Mononuclear cell (primary cell): ENCODE measurements at places on chromosomes 11 and 22. TPM values are rescaled to one million over a fixed set of nuclear protein-coding genes. Genes with fewer than 3 reads are reported as not detected.

The KCNA4 gene
- not detected for total RNA-seq

The SERPIND1 gene
- not detected for total RNA-seq

The WBP2NL gene
- 0.42 TPM for total RNA-seq

The TP53I11 gene
- total RNA-seq: 7.7 TPM

The TUBGCP6 gene
- 45.1 TPM for total RNA-seq

The UBQLNL gene
- 0.52 TPM for total RNA-seq

The CASP5 gene
- 0.84 TPM for total RNA-seq

The PGGHG gene
- 85.2 TPM for total RNA-seq

The HMOX1 gene
- total RNA-seq: 46.6 TPM

The PKNOX2 gene
- total RNA-seq: under 0.01 TPM

The SLC22A25 gene
- total RNA-seq: not detected

The DDIAS gene
- 0.94 TPM for total RNA-seq

The NOX4 gene
- total RNA-seq: not detected

The ANKK1 gene
- 0.31 TPM for total RNA-seq

The PSMD13 gene
- total RNA-seq: 62.5 TPM

The GLYAT gene
- total RNA-seq: not detected

The APOA5 gene
- total RNA-seq: not detected
